ENCODE measurements at places on chromosomes 6 and 20.

DNA sequence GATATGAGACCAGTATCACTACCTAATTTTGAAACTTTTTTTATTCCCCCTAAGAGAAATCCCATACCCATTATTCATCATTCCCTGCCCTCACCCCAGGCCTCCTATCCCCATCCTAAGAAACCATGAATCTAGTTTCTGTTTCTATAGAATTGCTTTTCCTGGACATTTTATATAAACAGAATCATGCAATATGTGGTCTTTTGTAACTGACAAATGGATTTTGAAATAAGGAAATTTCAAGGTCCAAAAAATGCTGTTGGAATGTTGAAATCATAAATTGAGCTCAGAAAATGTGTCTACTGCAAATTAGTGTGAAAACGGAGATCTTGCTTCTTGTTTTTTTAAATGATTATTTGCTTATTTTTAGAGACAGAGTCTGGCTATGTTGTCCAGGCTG is 25.1 kb downstream of the RNF217 start:
- no peak for DNase-seq

DNA sequence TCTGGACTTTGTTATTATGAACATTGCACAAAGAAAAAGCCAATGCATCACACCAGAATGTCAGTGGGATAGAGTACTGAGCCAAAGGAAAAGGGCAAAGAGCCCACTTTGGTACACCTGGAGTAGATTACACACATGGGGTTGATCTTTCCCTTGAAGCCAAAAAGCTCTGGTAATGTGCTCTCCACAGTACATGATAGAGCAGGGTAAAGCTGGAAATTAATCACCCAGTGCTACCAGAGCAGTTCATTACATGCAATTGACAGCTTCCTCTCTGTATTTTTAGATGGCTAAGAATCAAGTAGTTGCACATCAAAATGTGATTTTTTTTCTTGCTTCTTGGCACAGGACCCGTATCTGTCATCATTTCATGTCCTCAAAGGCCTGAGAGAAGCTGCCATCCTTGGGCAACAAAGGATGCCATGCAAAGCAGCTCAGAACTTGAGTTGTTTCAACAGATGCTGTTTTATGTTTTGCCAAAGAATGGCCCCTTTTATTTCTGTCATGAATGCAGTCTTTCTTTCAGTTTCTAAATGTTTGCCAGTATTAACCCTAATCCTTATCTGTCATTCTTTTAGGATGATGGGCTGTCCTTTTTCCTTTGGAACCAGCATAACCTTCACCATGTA is 88.1 kb downstream of the HDGFL1 start:
- DNase-seq = no peak

DNA sequence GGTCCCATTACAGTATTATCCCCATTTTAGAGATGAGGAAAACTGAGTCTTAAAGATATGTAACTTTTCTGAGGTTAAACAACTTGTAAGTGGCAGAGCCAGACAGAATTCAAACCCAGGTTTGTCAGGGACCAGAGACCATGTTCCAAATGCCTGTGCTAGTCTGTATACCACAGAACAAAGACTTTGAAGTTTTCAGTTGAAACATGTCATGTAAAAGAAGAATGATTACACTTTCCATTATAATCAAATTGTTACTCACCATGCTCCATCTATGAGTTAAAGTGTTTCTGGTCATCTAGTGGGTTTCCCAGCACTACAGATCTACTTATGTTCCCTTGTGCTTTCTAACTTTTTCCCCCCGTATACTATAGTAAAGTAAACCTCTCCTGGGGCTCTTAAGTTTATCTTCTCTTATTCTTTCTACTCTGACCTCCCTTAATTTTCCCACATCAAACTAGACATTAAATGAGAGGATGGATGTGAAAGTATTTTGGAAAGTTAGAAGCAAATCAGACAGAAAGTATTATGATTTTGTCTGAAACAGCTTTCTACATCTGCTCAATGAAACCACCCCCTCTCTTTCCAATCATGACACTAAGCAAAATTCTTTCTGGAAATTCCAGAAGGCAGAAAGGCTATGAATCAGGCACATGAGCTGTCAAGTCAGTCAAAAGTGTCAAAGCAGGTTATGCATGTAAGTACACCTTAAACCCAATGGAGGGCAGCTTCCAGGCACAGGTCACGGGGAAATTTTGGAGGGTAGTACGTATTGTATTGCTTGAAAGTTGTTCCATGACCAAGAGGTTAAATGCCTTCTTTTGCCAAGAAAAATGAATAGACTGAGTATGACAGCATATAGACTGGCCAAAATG is 132.7 kb upstream of the MAP3K7 start:
- no peak for DNase-seq

DNA sequence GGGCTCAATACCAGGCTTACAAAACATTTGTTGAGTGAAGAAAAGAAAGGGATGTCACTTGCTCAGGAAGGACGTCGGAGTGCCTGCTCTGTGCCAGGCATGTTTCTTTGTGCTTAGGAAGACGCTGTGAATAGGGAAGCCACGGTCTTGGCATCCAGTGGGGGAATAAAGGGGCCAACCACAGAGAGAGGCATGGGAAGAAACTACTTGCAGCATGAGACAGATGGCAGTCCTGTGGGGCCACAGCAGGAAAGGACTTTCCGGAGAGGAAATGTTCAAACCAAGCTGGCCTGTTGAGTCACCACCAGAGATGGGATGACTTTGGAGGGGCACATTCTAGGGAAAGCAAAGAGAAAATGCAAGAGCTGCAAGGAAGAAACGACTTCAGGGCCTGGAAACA is 173.2 kb downstream of the CDH26 start:
- DNase-seq = no peak

GRCh38 chr6:113995634-113996033 is 24.7 kb upstream of the HDAC2 start:
- peak; percentile 61 for DNase-seq

Data from retina (tissue), 1 donor.